NCI-H1930 (cell line): ENCODE measurements at places on chromosomes 3 and 15.

- DNase-seq, result no peak
Measured at GRCh38 chr3:81761904-81762580, 597 bp upstream of the GBE1 start.

DNA sequence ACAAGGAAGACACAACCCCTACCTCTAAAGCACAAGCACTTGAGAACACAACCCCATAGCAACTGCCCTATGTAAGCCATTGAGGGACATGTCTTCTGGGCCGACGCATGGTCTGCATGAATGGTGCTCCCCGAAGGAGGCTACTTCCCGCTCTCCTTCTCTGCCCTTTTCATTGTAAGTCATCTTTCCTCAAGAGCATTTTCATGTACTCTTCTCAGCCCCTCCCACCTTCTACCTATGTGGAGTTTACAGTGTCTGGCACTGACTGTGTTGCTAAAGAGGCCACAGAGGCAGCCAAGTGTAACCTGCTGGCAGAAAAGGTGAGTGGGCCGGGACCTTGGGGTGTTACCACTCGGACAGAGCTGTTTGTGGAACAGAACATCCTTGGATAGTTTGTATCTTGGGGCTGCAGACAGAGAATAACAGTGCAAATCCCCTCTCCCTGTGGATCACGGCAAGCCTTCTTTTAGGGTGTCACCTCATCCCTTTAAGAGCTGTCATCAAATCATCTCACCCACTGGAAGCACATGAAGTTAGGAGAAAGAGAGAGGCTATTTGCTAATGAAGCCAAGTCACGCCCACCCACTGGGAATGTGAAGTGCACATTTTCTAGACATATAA, 5.6 kb downstream of the AHSG start:
- DNase-seq, result no peak

DNA sequence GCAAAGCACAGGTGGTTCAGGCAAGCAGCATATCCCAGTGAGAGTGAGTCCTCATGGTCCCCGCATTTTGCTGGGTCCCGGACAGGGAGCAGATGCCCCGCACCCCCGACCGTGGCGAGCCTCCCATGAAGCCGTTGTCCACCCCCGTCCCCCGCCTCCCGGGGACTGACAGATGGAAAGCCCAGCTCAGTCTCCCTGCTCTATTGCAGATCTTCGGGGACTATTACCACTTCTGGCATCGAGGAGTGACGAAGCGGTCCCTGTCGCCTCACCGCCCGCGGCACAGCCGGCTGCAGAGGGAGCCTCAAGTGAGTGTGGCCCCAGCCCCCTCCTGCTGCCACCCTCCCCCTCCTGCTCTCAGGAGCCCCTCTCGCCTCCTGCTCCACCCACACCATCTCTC, 7.7 kb downstream of the FURIN start:
- no peak for DNase-seq

- DNase-seq, result no peak
Measured at GRCh38 chr15:65819563-65819960, 27.5 kb upstream of the DENND4A start.

- no peak for DNase-seq
Measured at GRCh38 chr3:20201143-20201542, 15.1 kb upstream of the SGO1 start.

GRCh38 chr3:18062657-18063025, 320.2 kb upstream of the TBC1D5 start:
- no peak for DNase-seq

- DNase-seq, result no peak
Measured at GRCh38 chr3:126459763-126460127, 15.9 kb downstream of the ZXDC start.

GRCh38 chr3:8490079-8490552, 11.5 kb upstream of the LMCD1 start:
- no peak for DNase-seq

DNA sequence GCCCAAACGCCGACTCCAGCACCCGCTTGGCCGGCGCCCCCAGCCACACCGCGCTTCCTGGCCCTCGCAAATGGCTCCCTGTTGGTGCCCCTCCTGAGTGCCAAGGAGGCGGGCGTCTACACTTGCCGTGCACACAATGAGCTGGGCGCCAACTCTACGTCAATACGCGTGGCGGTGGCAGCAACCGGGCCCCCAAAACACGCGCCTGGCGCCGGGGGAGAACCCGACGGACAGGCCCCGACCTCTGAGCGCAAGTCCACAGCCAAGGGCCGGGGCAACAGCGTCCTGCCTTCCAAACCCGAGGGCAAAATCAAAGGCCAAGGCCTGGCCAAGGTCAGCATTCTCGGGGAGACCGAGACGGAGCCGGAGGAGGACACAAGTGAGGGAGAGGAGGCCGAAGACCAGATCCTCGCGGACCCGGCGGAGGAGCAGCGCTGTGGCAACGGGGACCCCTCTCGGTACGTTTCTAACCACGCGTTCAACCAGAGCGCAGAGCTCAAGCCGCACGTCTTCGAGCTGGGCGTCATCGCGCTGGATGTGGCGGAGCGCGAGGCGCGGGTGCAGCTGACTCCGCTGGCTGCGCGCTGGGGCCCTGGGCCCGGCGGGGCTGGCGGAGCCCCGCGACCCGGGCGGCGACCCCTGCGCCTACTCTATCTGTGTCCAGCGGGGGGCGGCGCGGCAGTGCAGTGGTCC, 3.5 kb downstream of the ISLR2 start:
- DNase-seq, result no peak

- DNase-seq, result no peak
Measured at GRCh38 chr3:170726976-170727661, 141.2 kb upstream of the SLC7A14 start.

DNA sequence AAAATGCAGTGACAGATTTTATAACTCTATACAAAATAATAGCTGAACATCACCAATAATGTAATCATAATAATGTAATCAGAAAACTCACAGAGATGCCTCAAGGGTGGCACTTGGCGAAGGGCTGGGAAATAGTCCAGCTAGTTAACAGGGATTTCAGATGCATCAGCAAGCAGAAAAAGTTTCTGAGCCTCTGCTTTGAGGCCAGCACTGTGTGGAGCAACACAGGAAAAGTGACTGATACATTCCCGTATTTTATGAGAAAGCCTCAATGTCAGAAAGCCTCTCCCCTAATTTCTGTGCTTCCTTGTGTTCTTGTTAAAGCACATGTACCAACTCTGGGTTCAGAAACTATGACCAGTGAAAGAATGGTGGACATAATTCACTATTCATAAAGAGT, 304.8 kb downstream of the VPS13C start:
- DNase-seq, result no peak

GRCh38 chr3:185712337-185712736, 112.5 kb downstream of the IGF2BP2 start:
- no peak for DNase-seq

DNA sequence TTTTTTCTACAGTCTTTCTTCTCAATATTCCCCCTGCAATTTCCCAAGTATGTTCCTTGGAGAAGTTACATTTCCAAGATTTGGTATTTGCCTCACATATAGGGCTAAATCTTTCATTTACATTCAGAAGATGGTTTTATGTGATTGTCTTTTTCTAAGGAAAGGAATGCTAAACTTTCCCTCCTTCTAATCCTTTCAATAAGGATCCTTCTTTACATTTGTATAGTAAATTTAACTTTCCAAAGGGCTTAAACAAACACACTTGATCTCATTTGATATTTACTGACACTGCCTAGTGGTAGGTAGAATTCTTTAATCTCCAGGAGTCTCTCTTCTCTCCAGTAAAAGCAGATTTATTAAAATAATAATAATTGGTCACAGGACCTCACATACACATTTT, 185.3 kb downstream of the LSAMP start:
- no peak for DNase-seq

- no peak for DNase-seq
Measured at GRCh38 chr3:58106061-58106460, 97.8 kb downstream of the FLNB start.

DNA sequence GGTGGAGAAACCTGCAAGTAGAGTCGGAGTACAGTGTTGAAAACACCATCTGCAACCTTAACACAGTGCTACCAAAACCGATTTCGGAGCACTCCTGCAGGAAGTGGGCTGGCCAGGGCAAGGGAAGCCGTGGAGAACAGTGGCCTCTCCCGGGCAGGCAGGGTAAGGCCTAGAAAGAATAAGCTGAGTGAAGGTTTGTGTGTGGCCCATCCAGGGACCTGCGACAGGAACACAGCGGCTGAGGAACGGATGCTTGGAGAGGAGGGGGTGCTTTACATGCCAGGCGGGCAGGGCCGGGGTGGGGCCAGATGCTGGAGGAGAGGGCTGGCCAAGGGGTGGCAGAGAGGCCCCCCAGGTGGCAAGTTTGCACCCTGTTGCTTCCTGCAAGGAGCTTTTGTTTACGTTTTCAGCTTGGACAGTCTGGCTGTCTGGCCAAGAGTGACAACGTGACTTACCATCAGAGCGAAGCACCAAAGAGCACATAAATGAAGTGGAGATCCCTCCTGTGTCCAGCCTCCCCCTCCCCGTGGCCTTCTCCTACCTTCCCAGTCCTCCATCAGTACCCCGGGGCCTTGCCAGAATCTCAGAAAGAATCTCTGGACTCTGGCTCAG, 156.5 kb downstream of the PGPEP1L start:
- peak; percentile 46 for DNase-seq

DNA sequence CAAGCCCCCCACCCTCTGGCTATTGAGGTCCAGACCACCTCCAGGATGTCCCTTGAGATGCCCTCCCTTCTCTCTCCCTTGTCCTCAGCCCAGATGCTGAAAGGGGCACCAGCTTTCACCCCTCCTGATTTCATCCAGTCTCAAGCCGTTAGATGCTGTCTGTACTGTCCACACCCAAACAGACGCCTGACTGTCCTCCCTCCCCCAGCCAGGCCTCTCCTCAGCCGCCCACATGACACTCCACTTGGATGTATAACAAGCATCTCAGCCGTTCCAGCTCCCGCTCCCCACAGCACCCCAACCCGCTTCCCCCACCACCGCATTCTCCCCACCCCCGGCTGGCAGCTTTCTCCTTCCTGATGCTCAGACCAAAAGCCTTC, 25.0 kb upstream of the CYP11A1 start:
- no peak for DNase-seq

GRCh38 chr3:169846458-169847193, 23.1 kb downstream of the LRRC31 start:
- no peak for DNase-seq

DNA sequence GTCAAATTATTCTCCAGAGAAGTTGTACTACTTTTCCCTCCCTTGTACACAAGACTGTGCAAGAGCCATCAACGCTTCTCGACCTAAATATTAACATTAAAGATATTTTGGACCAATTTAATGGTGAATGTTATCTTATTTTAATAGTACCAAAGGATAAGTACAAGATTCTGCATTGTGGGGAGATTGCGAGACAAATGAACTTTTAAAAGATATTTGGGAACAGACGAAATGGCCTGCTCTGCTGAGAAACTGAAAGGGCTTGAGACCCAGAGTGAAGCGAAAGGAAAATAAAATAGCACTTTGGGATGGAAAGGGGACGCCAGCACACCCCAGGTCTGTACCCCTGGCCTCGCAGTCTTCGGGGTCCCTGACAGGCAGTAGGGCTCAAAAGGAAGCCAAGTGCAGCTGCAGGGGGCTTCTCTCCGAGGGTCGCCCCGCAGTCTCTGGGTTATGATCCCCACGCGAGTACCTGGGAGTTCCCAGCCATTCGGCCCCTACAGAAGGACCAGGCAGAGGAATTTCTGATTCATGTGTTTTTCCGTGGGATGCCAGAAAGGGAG, 97.6 kb upstream of the VGLL3 start:
- no peak for DNase-seq

GRCh38 chr3:34008836-34009809, 210.7 kb downstream of the PDCD6IP start:
- DNase-seq, result no peak

DNA sequence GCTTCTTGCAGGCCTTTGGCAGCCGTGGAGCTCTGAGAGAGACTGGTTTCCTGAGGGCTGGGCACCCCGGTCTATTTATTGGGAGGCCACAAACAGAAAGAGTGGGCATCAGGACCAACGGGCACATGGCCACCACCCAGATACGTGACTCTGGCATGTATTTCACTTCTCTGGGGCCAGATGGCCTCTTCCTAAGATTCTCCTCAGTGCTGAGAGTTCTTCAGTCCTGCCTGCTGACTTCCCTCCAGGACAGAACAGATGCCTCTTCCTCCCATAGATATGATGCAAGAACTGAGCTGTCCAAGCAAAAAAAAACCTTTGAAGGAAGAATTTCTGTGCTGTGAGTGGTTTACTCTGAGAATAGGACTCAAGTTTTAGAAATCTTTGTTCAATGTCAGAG, 107.7 kb downstream of the IGF2BP2 start:
- DNase-seq, result no peak

DNA sequence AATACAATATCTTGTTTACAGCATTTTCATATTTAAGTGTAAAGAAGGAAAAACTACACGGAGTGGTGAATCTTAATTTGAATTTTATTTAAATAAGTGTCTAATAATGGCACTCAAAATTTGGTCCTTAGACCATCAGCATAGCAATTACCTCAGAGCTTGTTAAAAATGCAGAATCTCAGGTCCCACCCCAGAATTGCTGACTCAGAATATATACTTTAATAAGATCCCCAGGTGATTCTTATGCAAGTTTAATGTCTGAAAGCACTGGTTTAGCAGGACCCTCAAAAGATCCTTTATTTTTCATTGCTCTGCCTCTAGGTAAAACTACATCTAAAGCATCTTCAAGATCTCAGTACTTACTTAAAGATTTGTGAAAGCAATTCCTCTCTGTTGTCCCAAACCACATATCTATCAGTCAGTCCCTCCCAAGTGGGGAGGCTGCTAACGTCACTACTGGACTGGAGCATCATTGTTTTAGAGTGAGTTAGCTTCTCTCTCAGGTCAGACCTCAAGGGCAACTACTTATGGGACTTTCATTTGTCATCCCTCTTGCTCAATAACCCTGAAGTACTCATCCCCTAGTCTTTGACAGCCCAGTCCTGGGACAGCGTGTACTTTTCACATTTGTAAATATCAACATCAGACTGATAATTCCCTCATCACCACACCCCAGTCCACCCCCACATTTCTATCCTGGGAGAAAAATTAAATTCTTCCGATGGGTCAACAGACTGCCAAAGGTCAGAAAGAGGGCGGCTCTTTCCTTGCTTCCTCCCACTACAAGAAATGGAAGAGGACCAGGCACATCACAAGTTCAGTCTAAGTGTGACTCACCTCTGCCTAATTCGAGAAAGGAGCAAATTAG, 76.7 kb downstream of the CBLB start:
- DNase-seq, result no peak

DNA sequence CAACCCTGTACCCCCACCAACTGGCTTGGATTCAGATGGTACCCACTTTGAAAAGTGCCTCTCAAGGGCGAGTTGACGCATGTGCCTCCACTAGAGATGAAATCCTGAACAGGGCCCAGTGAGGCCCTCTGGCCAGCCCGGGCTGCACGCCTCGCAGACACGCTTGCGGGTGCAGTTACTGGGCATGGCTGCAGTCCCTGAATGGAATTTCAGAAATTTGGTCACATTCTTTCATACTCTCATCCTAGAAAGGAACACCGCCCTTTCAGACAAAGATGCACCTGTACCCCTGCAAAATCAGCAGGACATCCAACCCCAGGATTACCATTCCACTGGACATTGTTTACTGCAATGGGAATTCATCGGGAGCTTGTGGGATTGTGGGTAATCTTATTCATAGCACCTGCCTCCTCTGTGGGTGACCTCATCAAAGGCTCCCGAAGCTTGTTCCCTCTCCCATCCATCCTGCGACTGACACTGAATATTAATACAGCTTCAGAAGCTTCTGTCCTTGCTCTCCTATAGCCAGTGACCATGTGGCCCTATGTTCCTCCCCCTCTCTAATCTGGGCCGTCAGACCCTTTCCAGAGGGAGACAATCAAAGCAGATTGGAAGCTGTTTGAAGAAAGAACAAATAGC, 42.5 kb upstream of the TPM1 start:
- no peak for DNase-seq
